ENCODE measurements at places on chromosomes 5 and 9.

DNA sequence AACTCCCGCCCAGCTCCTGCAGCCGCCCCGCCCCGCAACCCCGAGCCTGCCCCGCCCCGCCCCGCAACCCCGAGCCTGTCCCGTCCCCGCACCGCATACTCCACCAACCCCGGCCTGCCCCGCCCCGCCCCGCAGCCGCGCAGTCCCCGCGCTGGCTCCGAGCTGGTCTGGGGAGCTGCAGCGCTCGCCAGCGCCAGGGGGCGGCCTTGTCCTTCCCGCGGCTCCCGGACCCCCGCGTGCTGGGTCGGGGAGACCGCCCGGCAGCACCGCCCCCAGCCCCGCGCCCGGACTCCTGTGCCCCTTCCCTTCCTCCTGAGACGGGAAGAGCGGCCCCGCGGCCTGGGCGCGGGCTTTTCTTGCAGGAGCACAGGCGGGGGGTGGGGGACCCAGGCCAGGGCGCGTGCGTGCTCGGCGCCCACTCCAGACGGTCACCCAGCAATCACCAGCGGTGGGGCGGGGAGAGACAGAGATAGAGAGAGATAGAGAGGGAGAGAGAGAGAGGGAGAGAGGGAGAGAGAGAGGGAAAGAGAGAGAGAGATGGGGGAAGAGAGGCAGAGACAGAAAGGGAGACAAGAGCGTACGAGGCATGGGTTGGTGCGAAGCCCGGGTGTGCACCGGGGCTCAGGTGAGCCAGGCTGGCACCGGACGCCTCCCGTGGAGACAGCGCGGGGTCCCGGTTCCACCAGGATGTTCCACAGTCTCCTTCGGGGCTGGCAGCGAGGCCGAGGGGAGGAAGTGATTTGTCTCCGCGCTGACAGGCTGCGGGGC lies 14.7 kb upstream of the TMEM250 start:
- DNase-seq, result peak; percentile 31

- no peak for DNase-seq
These were observed 124.9 kb downstream of the MRPS30 start for GRCh38 chr5:44933686-44934085.

DNA sequence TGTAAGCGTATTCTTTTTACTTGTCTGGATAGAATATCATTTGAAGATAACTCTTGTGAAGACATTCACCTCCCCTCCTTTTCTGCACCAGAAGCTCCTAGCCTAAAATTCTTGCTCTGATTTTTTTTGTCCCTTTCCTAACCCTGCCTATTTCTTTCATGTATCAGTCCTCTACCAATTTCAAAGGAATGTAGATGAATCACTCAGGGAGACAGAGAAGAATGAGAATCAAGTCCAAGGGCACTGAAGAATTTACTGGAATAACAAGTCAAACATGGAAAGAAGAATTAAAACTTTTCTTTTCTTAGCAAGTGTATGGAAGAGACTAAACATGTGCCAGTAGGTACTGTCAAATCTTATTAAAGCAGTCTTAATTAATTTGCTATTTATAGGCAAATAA lies 618.7 kb downstream of the DNAH5 start:
- peak; percentile 57 for DNase-seq

- no peak for DNase-seq
These were observed 224.8 kb downstream of the MEF2C start for GRCh38 chr5:88657906-88658775.

GRCh38 chr5:79759436-79759835 lies 69.8 kb downstream of the CMYA5 start:
- DNase-seq, result peak; percentile 58

GRCh38 chr5:10914741-10915480 lies 153.9 kb upstream of the DAP start:
- DNase-seq, result peak; percentile 36
